ENCODE measurements at places on chromosomes 3 and 15. TPM values are rescaled to one million over a fixed set of nuclear protein-coding genes. Genes with fewer than 3 reads are reported as not detected.

DNA sequence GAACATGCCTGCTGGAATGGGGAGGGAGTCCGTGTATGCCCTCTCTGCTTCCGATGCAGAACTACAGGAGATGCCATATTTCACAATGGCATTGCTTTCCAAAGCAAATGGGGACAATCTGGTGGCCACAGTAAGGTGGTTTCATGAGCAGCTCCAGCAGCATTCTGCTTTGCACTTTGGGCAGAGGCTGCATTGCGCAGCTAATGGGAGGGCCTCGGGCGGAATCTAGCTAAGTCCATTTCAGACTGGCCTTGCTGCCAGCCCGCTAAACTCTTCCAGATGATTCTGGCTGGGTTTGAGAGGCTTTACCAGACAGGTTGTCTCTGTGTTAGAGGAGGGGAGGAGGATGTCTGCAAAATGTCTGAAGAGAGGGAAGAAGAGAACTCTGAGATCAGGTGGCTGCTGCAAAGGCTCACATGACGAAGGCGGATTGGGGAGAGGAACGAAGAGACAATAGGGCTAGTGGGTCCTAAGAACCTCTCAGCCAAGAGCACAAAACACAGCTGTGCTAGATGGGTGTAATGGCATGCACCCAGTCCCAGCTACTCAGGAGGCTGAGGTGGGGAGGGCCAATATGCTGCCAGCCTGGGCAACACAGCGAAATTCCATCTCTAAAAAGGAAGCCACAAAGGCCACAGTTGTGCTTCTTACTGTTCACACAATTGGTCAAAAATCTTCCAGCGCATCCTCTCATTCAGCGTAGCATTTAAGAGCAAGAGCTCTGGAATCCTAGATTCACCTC lies 63.7 kb downstream of the BDH1 start:
- DNase-seq, result no peak

DNA sequence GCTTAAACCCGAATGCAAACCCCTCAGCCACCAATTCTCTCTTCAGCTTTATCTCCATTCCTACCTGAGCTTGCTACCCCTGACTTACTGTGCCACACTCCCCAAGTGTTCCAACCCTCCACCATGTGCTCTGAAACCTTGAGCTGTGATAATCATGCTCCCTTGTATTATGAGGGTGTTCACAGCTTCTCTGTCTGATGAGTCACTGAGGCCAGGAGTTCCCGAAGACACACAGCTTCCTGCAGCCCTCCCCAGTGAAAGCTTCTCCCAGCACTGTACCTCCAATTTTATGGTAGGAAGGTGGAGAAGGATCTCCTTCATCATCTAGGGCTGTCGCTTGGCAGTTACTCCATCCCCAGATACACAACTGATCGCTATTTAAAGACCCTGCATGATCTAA lies 24.9 kb downstream of the STAC start:
- no peak for DNase-seq

GRCh38 chr3:129732200-129732876 lies 125.9 kb upstream of the PLXND1 start:
- no peak for DNase-seq

DNA sequence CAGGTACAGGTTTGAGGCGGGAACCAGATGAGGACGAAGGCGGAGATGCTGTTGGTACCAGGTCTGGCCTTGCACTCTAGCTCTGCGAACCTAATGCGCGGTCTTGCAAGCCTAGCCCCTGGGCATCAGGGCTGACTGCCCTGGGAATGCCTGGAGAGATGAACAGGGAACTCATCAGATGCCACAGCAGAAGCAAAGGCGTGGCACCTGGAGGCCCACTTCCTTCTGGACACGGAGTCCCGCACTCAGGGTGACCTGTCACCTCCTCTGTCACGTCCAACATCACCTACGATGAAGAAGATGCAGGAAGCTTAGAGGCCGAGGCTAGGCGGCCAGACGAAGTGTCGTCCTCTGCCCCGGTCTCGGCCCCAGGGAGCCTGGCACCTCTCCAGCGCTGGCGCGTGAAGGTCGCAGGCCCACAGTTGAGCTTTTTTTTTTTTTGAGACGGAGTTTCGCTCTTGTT lies 9.4 kb downstream of the RPLP1 start:
- DNase-seq, result no peak

- peak; percentile 76 for DNase-seq
These were observed 71.0 kb upstream of the GALNT15 start for GRCh38 chr3:16103472-16103871.

GRCh38 chr3:87575550-87575949 lies 299.2 kb upstream of the POU1F1 start:
- DNase-seq, result no peak

- no peak for DNase-seq
These were observed 26.7 kb upstream of the SNRK start for GRCh38 chr3:43259626-43260025.

DNA sequence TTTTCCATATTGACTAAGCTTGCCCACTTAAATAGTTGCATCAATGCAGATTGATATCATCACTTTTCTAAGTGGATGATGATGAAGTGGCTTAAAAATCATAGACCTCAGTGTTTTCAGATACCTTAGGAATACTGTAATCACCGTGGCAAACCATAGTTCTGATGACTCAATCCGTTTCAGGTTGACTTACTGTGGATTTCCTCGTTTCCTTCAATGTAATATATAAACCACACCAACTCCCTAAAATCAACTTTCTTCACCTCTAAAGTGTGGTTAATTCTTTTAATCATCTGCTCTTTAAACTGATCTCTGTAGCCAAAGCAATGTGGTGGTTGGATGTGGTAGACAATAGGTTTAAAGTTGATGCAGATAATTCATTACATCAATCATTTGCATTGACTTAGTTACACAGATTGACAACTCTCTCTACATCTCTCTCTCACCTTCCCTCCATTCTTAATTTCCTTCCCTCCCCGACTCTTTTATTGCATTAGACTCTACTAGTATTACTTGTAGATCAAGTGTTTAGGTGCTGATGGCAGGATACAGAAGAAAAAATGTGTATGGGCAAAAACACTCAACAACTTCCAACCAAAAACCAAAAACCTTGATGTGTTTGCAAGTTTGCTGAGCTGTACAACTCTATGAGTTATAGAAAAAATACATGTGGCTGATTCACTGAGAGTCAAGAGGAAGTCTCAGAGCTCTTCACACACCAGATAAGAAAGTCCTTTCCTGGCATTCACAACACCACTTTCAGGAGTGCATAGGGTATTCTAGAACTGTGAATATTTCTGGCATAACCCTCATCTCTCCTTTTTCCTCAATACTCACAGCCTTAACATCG lies 243.5 kb downstream of the NFKBIZ start:
- no peak for DNase-seq

DNA sequence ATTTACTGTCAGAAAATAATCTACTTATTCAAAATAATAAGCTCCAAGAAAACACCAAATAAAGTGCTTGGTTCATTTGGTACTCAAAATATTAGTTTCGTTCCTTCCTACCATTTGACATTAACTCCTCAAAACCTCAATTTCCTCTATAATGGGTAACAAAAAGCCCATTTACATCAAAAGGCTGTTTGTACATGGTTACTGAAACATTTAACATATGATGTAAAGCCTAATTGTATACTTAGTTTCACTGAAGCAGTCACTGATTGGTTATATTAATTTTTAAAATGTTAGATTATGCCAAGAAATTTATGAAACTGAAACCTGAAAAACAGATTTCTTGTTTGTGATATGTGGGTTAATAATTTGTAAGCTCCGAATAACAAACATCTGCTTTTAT lies 14.7 kb downstream of the XRN1 start:
- no peak for DNase-seq

DNA sequence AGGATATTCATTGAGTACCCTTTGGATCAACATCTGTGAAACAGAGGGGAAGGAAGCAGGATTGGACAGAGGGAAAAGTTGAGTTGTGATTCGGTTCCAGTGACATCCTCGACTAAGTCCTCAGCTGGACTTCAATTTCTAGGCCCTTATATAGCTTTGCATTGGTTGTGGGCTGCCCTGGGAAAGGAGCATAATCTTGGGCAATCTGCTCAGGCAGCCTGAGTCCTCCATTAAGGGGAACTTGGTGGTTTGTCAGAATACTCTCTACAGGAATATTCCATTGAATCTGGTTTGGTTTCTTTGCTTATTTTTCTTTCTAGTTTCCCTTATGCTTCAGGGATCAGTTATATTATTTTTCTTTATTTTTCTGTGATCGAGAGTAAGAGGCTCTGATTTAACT lies 94.1 kb downstream of the TCF12 start:
- peak; percentile 3 for DNase-seq

DNA sequence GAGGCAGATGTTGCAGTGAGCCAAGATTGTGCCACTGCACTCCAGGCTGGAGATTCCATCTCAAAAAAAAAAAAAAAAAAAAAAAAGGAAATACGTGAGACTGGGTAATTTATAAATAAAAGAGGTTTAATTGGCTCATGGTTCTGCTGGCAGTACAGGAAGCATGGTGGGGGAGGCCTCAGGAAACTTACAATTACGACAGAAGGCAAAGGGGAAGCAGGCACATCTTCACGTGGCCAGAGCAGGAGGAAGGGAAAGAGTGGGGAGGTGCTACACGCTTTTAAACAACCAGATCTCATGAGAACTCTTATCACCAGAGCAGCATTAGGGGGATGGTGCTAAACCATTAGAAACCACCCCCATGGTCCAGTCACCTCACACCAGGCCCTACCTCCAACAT lies 138.2 kb upstream of the IL12A start:
- DNase-seq, result no peak

- DNase-seq, result no peak
These were observed 20.2 kb downstream of the RNF13 start for GRCh38 chr3:149833241-149833640.

GRCh38 chr3:143476965-143477640 lies 357.5 kb downstream of the CHST2 start:
- DNase-seq, result no peak

- peak; percentile 75 for DNase-seq
These were observed 135.7 kb upstream of the IL12A start for GRCh38 chr3:159852821-159853505.

GRCh38 chr15:67976506-67977073 lies 77.5 kb upstream of the PIAS1 start:
- no peak for DNase-seq

DNA sequence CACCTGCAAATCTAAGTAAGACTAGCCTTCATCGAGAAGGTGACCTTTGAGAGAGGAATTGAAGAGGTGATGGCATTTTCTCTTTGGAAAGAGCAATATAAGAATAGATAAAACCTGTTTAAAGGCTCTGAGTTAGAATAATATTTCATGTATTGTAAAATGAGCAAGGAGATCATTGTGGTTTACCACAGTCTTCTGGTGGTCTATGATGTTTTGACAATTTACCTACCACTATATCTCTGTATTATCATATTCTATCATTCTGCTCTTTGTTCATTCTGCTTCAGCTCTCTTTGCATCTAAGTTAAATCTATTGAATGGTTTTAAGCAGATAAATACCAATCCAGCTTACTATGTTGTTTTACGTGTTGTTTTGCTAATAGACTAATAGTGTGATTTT lies 982.3 kb downstream of the SI start:
- DNase-seq, result peak; percentile 42

HYAL1 gene
- total RNA-seq, result under 0.01 TPM

ST8SIA2 gene
- total RNA-seq, result 0.29 TPM

CACNA1D gene
- 0.29 TPM for total RNA-seq

DTWD1 gene
- total RNA-seq, result 39.2 TPM

FGF7 gene
- total RNA-seq, result 377 TPM

ATP8B4 gene
- total RNA-seq, result 1.1 TPM

PLA1A gene
- total RNA-seq, result under 0.01 TPM

CMTM8 gene
- total RNA-seq, result 1.4 TPM

GOLGA8J gene
- 0.29 TPM for total RNA-seq

GOLGA6B gene
- not detected for total RNA-seq

SLC28A1 gene
- total RNA-seq, result not detected

SLC12A1 gene
- total RNA-seq, result not detected

USP4 gene
- 20.3 TPM for total RNA-seq

All from osteoblast (primary cell).